ENCODE measurements at places on chromosomes 1 and 21.

GRCh38 chr1:224783006-224783651 is 146.3 kb upstream of the DNAH14 start:
- no peak for DNase-seq

GRCh38 chr1:90716552-90717355 is at the start of gene BARHL2:
BARHL2 (minus strand) TSS chr1:90717302; CDS start chr1:90717195, 107 bp downstream.
- no peak for DNase-seq

DNA sequence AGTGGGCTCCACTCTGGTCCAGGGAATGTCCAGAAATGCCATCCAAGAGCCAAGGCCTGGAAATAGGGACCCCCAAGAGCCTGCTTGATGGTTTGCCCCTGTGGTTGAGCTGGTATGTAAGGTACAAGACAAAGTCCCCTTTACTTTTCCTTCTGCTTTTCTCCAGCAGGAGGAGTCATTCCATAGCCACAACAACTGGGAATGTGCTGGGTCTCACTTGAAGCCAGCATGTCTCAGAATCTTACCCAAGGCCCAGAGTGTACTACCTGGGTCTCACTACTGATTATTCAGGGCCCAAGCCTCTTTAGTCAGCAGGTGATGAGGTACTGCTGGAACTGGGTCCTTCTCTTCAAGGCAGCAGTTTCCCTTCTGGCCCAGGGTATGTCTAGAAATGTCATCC is 62.1 kb upstream of the CD55 start:
- DNase-seq = no peak

DNA sequence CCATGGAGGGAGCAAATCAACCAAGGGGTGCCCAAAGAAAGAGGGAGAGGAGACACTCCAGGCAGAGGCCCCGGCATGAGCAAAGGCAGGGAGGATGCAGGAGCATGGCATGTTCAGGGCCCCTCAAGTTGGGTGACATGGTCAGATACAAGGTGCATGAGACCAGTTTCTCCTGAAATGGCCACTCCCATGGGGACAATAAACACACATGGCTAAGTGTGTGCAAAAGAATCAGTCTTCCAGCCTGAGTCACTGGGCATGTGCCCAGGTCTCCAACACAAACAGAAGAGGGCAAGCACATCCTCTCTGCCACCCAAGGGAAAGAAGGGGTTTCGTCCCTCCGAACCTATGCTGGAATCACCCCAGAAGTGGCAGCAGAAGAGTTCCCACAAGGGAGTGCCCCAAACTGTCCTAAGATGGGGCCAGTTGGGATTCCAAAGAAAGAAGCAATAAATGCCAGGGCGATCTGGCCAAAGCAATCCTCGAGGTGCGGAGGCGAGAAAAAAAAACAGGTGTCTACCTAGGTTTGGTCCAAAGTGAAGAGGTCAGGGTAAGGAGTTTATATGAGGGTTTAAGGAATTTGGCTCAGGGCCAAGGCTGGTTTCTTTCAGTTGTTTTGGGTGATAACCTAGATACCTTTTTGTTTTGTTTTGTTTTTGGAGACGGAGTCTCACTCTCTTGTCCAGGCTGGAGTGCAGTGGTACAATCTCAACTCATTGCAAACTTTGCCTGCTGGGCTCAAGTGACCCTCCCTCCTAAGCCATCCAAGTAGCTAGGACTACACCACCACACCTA is 13.2 kb downstream of the CASP9 start:
- DNase-seq = no peak

DNA sequence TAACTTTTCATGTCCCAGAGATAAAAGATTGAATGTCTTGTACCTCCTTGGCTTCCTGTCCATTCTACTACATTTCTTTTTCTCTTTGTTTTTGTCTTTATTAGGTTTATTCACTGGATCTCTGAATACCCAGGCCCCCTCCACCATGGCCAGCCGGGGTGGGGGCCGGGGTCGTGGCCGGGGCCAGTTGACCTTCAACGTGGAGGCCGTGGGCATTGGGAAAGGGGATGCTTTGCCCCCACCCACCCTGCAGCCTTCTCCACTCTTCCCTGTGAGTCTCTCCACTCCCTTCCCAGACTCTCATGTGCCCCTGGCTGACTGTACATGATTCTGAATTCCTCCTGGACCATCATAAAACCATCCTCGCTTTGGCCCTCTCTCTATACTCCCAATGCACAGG is 10.2 kb downstream of the POLR3GL start:
- DNase-seq = no peak

- DNase-seq = no peak
These were observed 308.5 kb downstream of the MRPL39 start for GRCh38 chr21:25298512-25299491.

- DNase-seq = no peak
These were observed 272.6 kb upstream of the FMN2 start for GRCh38 chr1:239819096-239819495.

DNA sequence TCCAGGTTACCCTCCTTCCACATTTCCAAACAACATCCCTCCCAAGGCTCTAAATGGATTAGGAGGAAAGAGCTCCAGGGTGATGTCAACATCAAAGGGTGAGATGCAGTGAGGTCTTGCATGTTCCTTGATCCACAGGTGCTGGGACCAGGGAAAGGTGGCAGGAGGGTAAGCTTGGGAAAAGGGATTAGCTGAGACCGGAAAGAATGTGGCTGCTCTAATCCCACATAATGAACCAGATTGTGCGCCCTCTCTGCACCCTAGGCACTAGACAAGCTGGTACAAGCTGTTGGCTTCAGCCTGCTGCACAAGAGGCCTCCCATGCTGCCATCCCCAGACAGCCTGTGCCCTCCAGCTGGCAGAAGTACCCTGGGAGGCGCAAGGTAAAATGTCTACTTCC is 34.9 kb downstream of the PLXNA2 start:
- DNase-seq = no peak

DNA sequence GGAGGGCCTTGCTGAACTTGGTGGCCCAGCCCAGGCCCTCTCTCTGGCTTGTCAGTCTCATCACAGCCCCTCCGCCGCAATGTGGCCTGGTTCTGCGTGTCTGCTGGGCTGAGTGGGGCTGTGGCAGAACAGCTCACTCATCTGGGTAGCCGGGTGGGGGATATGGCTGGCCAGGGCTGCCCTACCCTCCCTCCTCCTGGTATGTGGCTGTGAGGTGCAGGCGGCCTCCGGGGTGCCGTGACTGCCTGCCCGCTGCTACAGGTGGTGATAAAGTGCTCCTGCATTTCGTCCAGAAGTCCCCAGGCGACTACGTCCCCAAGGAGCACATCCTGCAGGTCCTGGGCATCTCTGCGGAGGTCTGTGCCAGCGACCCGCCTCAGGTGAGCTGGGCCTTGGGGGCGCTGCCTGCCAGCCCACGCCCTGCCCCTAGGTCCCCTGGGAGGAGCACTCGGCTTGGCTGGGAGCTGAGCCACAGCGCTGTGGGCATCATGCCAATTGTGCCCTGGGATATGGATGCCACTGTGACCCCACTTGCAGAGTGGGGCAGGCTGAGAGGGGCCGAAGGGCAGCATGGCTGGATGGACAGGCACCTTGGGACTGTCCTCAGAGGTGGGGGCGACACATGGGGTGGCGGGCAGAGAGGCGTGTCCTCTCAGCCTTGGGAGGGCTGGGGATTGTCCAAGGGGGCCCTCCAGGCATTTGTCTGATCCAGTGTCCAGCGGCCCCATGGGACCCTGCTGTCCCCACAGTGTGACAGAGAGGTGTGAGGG is 2.3 kb downstream of the PRXL2B start:
- DNase-seq = no peak

- no peak for DNase-seq
These were observed 24.7 kb downstream of the KNCN start for GRCh38 chr1:46526691-46527291.

DNA sequence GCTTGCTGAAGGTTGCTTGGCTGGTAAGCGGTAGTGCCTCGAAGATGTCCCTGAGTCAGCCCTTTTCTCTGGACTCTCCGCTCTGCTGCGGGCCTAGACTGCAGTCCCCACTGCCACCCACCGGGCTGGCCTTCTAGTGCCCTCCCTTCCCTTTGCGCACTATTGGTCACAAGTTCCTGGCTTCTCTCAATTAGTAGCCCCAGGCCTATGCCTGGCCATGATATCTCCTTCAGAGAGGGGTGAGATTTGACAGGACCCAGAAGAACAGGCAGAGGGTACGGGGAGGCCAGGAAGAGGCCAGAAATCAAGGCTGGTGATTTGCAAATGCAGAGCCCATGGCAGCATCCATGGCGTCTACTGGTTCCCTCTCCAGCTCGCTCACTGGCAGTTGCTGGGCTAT is 207.7 kb downstream of the HIVEP3 start:
- no peak for DNase-seq

DNA sequence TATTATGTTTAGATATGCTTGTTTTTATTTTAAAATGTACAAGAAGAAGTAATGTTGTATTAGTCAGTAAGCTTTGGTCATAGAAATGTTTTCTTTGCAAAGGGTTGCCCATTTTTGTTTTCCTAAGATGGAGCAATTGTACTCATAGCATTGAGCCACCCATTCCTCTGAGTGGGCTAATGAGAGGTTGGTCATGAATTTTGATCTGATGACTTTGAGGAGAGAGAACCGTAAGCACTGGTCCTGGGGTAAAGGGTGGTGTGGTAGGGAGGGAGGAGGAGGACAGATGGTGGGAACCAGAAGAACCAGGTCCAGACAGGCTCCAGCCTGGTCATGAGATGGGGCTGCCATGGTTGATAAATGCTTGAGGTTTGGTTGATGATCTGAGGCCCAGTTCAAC is 15.9 kb upstream of the SLC6A9 start:
- DNase-seq = no peak

DNA sequence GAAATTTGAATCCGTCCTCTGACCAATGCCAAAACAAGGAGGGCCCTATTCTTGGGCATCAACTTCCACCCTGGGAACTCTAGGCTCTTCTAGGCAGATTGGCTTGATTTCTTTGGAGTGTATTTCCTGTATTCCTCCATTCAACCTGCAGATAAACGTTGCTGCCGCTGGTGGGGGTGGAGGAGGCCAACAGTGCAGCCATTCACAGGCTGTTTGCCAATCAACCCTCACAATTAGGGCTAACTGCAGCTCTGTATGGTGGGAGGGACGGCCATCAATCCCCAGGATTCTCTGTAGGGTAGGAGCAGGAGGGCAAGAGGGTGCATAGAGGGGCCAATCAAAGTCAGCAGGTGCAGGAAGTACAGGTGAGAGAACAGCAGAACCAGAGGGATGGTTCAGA is 273.1 kb upstream of the PROX1 start:
- DNase-seq = no peak

DNA sequence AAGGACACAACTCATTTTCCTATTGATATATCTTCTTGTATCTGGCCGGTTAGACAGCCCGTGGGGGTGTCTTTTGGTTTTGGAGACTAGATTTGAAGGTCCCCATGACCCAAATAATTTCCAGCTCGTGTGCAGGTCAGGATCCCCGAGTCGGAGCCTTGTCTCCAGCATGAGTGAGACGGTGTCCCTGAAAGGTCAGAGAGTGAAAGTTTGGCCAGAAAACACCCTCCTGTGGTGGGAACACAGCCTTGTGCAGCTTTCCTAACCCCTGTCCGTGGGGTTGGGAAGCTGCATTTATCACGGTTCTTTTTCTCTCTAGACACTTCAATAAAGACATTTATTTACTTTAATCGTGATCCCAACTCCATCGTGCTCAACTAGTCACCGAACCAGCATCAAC is 17.6 kb downstream of the COQ8A start:
- no peak for DNase-seq

DNA sequence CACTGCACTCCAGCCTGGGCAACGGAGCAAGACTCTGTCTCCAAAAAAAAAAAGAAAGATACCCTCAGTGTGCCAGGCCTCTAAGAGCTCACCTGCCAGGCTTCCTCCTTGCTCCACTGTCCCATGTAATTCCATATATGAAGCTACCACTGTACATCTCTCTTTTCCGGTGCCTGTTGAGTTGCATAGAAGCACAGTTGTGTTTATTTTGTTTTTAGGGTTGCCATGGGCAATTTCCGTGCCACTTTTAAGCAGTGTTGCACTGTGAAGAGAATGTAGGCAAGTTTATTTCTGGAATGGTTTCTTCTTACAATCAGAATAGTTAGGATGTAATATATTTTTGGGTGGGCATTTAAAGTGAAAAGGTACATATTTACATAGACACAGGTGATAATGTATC is 23.3 kb downstream of the MR1 start:
- no peak for DNase-seq

All from stimulated activated CD4-positive, alpha-beta T cell treated with anti-CD3 and anti-CD28 coated beads, Interleukin-12 subunit alpha, Interleukin-12 subunit beta, amount 100 ng/mL, for 48 hours (primary cell).